ENCODE measurements at places on chromosomes 1 and 21.

- no peaks in the 10 kb centered on the region for H3K27me3 ChIP-seq
- no peak overlapping the region for H3K27ac ChIP-seq
- H3K4me1 ChIP-seq, result no peaks in the 10 kb centered on the region
- no peak for DNase-seq
- no peak overlapping the region for H3K4me3 ChIP-seq
These were observed 23.4 kb downstream of the OLFML3 start for GRCh38 chr1:114002492-114003239.

DNA sequence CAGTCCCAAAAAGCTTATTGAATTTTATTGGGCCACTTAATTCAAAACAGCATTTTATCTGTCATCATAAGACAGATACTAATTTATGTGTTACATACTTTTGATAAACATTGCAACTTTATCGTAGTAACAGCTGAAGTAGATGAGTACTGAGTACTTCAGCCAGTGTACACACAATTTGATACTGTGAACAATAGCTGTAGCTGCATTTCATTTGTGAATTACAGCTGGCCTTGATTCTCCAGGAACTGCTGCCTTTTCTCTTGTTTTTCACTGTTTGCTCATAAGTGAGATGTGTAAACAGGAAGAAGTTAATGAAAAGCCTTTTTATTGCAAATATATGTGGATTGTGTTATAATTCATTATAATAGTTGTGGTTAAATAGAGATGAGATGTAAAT, 10.2 kb downstream of the UAP1 start:
- H3K4me3 ChIP-seq, result no peak overlapping the region
- no peak overlapping the region for H3K27ac ChIP-seq
- H3K27me3 ChIP-seq, result no peaks in the 10 kb centered on the region
- DNase-seq, result no peak
- H3K36me3 ChIP-seq, result no peaks in the 10 kb centered on the region

- H3K27me3 ChIP-seq, result no peaks in the 10 kb centered on the region
- no peaks in the 10 kb centered on the region for H3K4me1 ChIP-seq
- H3K4me3 ChIP-seq, result no peak overlapping the region
- H3K27ac ChIP-seq, result no peak overlapping the region
These were observed 60.3 kb upstream of the LRRC8D start for GRCh38 chr1:89760496-89760895.

DNA sequence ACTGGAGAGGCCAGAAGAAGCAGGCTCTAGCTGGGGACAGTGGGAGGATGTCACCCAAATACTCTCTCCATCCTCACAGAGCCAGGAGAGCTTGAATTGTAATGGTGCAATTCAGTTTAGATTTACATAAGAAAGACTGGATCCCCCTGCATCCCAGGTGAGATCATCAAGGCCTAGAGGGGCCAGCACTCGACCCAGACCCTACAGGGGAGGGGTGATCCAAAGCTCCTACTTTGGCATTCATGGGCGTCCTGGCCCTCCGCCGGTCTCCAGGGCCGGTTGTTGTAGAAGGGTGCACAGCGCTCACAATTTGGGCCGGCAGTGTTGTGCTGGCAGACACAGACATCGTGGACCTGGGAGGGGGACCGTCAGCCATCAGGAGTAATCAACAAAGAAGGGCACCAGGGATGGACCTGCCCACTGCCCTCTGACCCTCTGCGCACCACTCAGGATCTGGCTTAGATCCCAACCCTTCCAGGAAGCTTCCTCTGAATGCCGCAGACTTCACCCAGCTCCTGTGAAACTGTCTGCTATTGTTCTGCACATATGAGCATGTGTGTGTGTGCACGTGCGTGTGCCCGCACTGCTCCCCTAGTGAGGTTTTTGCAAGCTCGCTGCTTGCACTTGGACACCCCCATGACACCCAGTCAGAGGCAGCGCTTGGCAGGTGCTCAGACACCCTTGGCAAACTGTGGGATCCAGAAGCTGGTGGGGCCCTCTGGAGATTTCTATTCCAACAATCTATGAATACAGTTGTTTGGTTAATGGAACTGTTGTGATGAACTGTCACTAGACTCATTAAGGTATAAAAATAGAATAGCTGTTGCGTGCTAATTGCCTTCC, 21.6 kb downstream of the LAMB3 start:
- H3K4me1 ChIP-seq, result no peaks in the 10 kb centered on the region
- H3K36me3 ChIP-seq, result no peaks in the 10 kb centered on the region
- no peaks in the 10 kb centered on the region for H3K27me3 ChIP-seq
- H3K4me3 ChIP-seq, result no peak overlapping the region
- H3K27ac ChIP-seq, result no peak overlapping the region
- no peak for DNase-seq

GRCh38 chr1:40919475-40920011, 57.4 kb upstream of the CITED4 start:
- DNase-seq, result peak; percentile 86
- H3K27ac ChIP-seq, result peak overlapping the region; percentile 29
- H3K4me3 ChIP-seq, result no peak overlapping the region

DNA sequence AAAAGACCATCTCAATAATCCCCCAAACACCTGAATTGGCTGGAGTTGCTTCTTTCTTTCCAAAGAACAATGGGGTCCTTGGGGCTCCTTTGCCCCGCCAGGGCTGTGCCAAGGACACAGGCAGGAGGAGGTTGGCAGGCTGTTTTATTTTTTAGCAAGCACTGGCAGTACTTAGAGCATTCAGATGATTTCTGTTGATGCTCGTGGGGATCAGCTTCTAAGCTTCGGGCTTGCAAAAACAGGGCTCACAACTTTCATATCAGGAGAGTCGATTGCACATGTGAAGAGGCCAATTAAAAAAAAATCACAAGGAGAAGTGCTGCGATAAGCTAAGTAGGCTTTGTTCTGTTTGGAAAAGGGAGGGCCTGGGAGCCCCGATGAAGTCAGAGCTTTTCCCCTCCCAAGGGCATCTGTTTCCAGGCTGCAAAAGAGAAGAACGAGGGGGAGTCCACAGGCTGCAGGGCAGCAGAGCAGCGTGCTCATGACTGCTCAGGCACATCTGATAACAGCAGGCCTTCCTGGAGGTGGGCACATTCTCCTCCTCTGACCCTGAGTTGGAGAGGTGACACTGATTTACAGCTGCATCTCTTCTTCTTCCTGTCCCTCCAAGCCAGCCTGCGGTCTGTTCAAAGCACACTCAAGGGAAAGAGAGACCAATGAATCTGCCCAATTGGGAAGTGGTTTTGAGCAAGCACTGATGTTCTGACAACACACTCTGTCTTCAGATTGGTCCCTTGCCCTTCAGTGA, 27.3 kb upstream of the BCAR3 start:
- peaks cover 10% of the 10 kb centered on the region for H3K4me1 ChIP-seq
- H3K4me3 ChIP-seq, result no peak overlapping the region
- H3K27me3 ChIP-seq, result no peaks in the 10 kb centered on the region
- H3K27ac ChIP-seq, result no peak overlapping the region
- H3K36me3 ChIP-seq, result no peaks in the 10 kb centered on the region
- DNase-seq, result no peak
